Brain microvascular endothelial cell (primary cell): ENCODE measurements at places on chromosomes 2 and 18.
A peak's percentile ranks its signal among the peaks of the same experiment; 100 is the strongest.

GRCh38 chr2:74212702-74213410, 14.4 kb downstream of the MTHFD2 start:
- DNase-seq, result no peak

GRCh38 chr2:196079052-196079451, 10.4 kb upstream of the DNAH7 start:
- DNase-seq, result no peak

DNA sequence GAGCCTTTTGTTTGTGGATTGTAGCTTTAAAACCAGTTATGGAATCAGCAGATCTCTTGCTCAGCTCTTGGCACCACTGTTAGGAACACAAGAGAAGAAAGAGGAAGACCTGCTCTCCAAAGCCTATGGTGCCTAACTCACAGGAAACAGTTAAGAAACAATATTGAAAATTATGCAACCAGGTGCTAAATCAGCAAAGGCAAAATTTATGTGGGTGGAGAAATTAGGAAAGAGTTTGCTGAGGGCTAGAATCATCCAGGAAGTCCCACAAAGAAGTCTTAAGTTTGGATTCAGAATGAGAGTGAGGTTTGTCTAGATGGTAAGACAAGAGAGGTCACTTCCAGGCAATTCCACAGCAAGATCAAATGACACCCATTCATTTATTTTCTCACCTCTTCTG, 49.4 kb downstream of the AOX1 start:
- DNase-seq, result no peak

GRCh38 chr2:37244017-37244416, 12.6 kb downstream of the NDUFAF7 start:
- DNase-seq, result no peak

GRCh38 chr2:11726384-11726783, 20.0 kb upstream of the LPIN1 start:
- DNase-seq, result no peak

GRCh38 chr18:26579941-26580618, 31.7 kb upstream of the KCTD1 start:
- DNase-seq, result no peak

- DNase-seq, result no peak
Measured at GRCh38 chr2:42435628-42436027, 58.2 kb downstream of the KCNG3 start.

DNA sequence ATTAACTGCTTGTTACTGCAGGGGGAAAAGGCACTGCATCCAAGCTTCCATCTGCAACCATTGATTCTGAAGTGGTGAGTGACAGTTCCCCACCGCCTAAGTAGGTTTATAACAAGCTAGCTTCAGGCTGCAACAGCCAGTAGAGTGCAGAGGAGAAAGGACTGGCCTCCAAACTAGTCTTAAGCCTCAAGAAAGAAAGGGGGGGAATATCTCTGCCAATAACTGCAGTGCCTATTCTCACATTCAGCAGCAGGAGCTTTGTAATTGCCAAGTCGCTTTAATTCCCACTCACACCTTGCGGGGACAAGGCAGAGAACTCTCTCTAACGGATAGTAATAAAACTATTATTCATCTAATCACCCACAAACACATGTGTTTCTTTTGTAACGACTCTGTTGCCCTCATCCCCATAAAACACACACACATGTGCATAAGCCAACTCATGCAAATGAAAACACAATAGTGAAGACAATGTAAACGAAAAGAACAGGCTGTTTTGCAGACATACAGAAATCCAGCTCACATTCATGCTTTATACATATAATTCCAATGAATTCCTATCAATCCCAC, 1963.3 kb upstream of the PIK3C3 start:
- DNase-seq, result no peak

DNA sequence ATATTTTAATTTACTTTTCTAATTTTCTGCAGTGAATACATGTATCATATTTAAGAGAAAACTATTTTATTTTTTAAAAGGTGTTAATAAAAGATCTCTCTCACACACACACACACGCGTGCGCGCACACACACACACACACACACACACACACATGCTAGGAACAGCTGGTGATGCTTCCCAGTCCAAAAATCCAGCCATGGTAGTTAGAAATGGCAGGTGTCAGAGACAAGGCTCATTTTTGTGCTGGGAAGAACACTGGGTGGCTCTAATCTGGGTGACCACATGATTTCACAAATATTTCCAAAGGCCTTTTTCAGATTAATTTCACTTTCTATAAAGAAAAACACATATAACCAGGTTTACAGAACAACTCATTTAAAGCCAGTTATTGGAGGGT, 104.5 kb upstream of the NCK2 start:
- DNase-seq, result no peak

DNA sequence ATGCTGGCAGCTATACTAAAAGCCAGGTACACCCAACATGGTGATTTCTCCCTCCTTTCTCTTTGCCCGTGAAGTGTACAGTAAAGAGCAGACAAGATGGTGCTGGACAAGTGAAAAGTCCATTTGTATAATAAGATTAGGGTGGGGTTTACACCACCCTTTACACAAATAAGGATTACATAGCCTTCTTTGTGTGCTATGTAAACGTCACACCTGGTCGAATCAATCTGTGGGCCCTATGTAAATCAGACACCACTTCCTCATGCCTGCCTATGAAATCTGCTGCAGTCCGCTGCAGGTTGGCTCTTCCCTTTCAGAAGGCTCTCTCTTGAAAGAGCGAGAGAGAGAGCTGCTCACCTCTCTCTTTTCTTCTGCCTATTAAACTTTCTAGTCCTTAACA, 1054.3 kb upstream of the SLC39A10 start:
- no peak for DNase-seq

DNA sequence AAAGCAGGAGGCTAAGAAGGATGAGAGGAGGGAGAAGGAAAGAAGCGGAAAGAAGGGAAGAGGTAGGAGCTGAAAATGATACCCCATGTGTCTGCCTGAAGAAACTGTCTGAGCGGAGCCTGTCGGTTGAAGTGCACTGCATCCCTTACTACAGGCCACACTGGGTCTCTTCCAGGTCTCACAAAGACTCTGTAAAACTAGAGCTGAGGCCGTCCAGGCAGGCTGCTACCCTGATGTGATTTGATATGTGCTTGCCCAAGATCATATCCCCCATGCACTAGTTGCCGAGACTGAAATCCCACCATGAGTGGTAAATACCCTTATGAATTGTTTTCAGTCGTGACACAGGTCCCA, 134.4 kb downstream of the MAIP1 start:
- no peak for DNase-seq

- peak; percentile 1 for DNase-seq
Measured at GRCh38 chr18:52670896-52671295, 330.9 kb downstream of the DCC start.

DNA sequence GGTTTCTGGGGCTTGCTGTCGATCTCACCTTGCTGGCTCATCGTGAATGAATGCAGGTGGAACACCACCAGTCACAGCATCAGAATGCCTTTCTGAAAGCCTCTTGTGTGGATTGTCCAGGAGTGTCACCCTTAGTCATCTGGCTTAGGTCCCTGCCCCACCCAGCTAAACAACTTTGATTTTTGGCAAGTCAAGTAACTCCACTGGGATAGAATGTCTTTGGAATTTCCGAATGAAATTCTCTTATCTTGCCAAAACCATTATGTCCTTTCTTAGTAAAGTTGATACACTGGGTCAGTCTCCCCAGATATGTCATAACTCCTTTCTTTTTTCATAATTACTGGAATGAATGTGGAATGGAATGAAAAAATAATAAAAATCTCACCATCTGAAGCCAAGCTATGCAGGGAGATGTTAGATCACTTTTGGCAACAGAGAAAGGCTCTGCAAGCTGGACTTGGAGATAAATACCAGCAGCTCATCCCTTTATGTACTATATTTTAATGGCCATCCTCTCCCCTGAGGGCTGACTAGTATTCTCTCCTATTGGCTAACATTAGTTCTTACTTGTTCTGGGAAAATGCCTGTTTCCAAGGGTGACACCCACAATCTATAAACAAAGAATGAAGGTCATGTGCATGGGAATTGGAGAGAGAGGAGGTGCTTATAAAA, 35.4 kb downstream of the INSIG2 start:
- DNase-seq, result peak; percentile 45

DNA sequence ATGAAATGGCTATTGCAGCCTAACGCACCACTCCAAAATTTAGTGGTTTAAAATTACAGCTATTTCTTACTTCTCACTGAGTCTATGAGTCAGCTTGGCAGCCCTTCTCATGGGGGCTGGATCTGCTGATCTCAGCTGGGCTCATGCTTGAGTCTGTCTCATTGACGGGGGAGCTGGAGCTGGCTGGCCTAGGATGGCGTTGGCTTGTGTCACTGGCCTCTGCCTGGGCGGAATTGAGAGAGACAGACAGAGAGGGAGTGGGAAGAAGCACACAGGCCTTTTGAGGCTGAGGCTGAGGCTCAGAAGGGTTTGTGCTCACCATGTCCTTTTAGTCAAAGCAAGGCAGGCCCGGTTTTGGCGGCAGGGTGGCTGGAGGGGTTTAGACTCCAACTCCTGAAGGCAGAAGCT, 412.1 kb upstream of the MYT1L start:
- peak; percentile 7 for DNase-seq

DNA sequence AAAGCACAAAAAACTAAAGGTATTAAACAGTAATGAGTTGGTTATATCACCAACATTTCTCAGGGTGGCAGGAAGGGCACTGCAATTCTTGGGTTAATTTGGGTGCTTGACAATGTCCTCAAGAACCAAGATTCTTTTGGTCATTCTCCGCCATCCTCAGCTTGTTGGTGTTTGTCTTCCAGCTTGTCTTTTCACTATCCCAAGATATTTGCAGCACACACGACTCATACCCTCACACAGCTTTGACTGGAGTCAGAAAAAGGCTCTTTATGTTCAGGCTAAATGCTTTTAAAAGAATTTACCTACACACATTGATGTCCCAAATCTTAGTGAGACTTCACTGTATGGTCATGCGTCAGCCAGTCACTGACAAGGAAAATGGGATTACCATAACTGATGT, 12.5 kb downstream of the GREB1L start:
- DNase-seq, result no peak

- DNase-seq, result no peak
Measured at GRCh38 chr2:115161771-115162493, 719.5 kb downstream of the DPP10 start.

GRCh38 chr2:108958002-108958401, 31.0 kb downstream of the EDAR start:
- DNase-seq, result no peak

DNA sequence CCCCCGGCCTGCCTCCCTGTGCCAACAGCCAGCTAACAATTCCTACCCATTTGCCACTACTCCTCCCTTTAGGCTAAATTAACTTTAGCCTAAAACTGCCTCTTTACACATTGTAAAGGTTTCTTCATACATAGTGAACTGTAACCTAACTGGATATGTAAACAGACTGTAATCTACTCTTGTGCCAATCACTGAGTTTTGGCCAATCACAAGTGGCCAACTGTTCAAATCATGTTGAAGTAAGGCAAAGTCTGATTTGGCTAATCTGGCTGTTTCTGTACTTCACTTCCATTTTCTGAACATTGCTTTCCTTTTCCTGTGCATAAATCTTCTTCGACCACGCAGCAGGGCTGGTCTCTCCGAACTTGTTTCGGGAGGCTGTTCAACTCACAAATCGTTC, 103.6 kb upstream of the LYPD6 start:
- DNase-seq, result no peak
